NCI-H187 treated with DMSO at 0.1 percent for 48 hours (cell line): ENCODE measurements at places on chromosomes 3 and 15.

DNA sequence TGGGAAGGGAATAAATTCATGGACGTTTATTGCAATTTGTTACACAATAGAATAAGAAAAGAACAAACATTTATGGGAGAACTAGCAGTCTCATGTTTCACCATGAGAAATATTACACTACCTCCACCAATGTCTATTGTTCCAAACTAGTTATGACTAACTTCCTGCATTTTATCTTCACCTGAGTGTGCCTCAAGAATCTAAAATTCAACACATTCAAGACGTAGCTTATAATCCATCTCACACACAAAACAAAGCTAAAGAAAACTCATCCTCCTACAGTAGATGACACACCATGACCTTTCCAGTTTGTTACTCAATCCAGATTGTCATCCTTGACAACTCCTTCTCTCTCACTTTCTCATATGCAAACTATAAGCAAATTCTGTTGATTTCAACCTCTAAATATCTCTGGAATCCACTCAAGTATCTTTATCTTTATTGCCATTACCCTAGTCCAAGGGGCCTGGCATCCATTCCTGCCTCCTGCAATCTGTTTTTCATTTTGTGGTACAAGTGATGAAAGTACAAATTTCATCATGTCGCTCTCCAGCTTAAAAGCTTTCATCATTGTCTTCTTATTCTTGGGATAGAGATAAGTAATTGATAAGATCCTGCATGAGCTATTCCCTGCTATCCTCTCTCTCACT, 229.9 kb downstream of the NR2F2 start:
- DNase-seq: no peak

GRCh38 chr15:87863152-87863551, 393.4 kb downstream of the NTRK3 start:
- no peak for DNase-seq

- DNase-seq: no peak
These were observed 76.7 kb upstream of the P3H2 start for GRCh38 chr3:190197346-190197763.

DNA sequence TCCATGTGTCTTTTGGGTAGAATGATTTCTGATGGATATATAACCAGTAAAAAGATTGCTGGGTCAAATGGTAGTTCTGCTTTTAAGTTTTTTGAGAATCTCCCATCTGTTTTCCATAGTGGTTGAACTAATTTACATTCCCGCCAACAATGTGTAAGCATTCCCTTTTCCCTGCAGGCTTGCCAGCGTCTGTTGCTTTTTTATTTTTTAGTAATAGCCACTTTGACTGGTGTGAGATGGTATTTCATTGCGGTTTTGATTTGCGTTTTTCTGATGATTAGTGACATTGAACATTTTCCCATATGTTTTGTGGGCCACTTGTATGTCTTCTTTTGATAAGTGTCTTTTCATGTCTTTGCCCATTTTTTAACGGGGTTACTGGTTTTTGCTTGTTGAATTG, 36.3 kb upstream of the MB21D2 start:
- no peak for DNase-seq

DNA sequence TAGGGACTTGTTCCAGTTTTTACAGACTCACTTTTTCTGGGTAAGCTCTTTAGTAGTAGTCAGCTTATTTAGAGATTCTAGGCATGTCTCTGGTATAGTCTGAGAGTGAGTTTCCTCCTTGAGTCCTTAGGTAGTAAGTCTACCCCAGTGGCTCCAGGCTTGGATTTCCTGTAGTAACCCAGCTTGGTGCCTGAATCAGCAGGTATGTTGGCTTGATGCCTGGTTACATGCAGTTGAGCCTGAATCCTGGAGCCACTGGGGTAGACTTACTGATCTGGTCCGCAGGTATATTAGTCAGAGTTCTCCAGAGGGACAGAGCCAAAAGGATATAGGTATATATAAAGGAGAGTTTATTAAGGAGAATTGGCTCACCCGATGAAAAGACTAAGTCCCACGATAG, 85.8 kb upstream of the RBMS3 start:
- no peak for DNase-seq

- no peak for DNase-seq
These were observed 35.8 kb downstream of the GLDN start for GRCh38 chr15:51377038-51377786.

GRCh38 chr15:45458746-45459403, 63.7 kb downstream of the SLC30A4 start:
- peak; percentile 17 for DNase-seq

DNA sequence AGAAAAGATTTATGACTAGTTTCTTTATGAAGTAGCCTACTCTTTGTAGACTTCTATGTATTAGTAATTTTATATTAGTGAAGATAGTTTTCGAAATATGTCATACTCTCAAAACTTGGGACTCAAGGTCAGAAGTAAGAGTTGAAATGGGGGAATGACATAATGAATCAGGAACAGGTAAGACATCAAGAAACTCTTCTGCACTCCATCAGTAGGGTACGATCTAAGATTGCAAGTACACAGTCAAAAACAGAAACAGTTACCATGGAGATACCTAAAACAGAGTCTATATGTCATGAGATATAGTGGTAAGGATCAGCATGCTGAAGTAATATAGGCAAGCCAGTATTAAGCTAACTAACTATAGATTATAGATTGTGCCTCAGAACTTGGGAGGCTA, 187.0 kb upstream of the MLF1 start:
- DNase-seq: no peak

DNA sequence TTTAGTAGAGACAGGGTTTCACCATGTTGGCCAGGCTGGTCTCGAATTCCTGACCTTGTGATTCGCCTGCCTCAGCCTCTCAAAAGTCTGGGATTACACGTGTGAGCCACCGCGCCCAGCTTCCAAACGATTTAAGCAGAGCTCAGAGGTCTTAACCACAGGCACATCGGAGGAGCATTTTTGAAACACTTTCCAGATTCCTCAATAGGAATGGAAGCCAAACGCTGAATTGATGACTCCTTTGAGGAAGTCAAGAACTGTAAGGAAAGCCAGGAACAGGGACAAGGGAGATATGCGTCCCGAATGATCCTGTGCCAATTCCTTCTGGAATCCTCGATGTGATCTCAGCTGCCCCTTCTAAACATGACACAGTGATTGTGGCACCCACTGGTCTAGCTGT, 40.0 kb downstream of the TRH start:
- DNase-seq: no peak

DNA sequence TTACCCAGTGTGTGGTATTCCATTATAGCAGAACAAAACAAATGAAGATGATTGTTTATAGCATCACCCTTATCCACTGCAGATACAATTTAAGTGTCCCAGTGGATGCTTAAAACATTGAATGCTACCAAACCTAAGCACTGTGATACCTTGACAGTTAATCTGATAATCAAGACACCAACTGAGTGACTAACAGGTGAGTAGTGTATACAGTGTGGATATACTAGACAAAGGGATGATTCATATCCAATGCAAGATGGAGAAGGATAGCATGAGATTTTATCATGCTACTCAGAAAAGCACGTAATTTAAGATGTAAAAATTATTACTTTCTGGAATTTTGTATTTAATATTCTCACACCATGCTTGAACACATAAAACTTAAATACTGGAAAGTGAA, 1449.0 kb downstream of the OTOL1 start:
- no peak for DNase-seq

DNA sequence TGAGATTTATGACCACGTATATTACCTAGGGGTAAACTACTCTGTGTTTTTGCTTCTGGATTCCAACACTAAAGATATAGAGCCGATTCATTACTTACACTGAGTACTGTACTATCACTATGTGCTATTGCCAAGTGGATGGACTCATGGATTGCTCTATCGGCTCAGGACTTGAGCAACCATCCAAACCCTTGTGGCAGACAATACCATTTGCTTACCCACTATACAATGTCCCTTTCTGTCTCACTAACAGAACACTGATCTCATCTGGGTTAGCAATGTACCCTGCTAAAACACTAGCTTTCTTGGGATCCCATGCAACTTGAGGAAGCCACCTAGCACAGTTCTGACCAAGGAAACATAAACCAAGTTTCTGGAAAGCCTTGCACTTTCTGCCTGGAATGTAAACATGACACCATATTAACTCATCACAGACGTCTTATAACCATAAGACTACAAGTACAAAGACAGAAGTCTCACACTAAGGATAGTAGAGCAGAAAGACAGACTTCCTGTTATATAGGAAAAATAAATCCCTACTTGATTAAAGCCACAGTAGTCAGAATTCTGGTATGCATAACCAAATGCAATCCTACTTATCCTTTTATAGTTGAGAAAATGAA, 38.6 kb downstream of the HACD2 start:
- DNase-seq: no peak

DNA sequence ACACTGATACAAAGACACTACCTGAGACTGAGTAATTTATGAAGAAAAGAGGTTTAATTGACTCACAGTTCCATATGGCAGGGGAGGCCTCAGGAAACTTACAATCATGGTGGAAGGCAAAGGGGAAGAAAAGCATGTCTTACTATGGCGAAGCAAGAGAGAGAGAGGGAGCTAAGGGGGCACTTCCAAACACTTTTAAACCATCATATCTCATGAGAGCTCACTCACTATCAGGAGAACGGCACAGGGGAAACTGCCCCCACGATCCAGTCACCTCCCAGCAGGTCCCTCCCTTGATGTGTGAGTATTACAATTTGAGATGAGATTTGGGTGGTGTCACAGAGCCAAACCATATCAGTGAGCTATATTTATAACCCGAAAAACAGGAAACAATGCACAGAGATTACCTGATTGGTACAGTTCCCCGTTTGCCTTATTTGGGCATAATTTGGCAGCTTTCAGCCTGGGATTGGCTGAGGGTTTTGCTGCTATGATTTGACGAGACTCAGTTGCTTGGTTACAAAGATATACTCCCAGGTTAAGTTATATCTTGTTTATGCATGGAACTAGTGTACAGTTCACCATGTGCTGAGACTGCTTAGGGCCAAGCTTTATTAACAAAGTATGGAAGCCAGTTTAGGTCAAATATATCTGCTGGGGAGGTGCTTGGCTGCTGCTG, 184.2 kb downstream of the NR2F2 start:
- no peak for DNase-seq

GRCh38 chr3:59074764-59075163, 24.9 kb upstream of the CFAP20DC start:
- DNase-seq: no peak

- DNase-seq: no peak
These were observed 98.1 kb downstream of the TPRA1 start for GRCh38 chr3:127492426-127492825.

DNA sequence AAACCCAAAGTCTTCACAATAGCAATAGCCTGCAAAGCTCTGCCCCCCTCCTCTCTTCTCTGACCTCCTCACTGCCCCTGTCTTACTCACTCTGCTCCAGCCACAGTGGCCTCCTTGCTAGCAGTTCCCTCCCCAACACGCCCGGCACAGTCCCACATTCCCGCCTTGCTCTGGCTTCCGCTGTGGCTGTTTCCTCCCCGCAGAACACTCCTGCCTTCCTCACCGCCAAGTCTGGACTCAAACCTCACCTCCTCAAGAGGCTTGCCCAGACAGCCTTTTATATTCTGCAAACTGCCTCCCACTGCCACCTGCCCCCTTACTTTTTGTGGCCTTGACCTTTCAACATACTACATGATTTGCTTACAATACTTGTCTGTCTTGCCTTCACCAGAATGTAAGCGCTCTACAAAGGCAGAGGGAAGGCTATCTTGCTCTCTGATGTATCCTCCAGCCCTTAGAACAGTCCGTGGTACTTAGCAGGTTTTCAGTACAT, 406 bp upstream of the MPI start:
- DNase-seq: no peak

- DNase-seq: no peak
These were observed 1072.0 kb downstream of the NSUN3 start for GRCh38 chr3:95134693-95135413.

DNA sequence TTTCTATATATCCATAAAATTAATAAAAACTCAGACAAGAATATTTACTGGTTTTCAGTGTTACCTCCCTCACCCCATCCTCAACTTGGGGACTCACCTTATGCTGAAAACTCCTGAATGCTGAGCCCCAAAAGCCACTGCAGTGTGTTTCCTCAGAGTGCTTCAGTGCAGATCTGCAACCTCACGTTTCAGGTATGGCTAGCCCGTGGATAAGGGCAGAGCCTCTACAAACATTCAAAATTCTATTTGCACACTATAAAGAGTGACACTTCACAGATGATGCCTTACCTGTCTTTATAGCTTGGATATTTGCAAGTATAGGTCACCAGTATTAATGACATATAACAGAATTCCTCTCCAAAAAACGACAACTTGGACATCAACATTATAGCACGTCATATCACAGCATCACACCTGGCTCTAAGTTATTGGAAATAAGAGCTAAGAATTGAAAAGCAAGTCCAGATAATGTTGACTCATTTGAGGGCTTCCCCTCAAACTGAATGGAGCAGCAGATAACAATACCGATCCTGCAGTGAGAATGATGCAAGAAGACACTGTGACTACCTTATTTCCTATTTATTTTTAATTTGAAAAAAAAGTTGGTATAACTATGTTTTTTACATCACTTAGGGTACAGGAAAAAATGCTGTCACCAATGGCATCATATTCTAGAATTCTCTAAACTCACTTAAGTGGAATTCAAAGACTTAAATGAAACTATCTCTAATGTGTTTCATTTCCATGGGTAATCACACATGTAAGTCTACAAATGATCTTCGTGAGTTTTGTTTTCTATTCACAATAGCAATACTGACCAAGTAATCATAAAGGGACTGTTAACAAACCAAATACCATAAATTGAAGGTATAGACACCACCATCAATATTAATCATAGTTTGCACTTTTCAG, 40.7 kb upstream of the RSL24D1 start:
- DNase-seq: no peak

DNA sequence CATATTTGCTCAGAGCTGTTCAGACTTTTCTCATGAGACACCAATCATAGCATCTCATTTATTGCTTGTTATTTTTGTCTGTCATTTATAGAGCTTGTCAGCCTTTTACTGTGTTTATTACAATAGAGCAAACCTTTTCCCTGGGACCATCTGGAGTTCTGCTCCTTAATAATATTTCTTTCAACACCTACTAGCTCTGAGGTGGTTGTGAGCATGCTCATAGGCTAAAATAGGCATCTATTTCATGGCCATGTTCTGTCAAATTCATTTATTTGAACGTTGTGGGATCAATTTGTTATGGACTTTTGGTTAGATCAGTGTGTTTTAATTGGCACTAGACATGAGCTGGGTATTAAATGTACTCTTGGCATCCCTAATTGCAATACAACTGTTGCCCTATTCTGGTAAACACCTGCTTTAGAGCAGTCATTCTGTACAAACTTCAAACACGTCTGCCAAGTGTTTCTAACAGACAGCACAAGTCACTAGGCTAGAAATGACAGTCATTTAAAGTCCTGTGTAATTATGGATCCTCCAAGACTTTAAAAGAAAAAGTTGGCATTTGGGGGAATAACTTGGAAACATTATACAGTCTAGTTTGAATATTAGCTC, 766.3 kb downstream of the ZNF385D start:
- no peak for DNase-seq
